Activated T-cell treated with anti-CD3 and anti-CD28 coated beads for 1 hour (primary cell): ENCODE measurements at places on chromosomes 1 and 21.

DNA sequence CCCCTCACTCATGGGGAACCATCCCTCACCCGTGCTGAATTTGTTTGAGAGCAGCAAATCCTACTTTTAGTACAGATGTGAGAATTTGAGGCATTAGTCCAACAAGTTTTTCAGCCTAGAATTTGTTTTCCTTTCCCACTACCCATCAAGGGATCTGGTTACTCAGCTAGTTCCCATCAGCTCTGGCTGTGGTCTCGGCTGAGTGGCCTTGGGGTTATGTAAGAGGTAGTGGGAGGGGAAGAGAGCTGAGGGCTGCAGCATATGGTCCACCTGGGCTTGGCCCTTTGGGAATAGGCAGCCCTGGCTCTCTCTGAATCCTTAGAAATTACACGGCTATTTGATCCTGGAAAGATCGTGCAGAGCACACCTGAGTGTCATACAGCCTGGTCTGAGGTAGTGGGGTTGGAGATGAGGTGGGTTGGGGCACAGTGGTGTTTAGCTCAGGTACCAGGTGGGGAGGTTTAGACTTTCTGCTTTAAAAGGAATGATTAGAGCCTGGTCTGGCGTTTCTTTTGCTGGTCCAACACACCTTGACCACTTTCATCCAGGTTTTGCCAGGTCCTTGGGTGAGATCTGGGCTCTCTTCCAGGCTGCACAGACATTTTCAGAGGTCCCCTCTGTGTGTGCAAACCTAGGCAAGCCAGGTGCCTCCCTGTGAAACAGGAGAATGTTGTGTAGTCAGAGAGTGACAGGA is 4.2 kb downstream of the GSTM4 start:
- no peak for DNase-seq

GRCh38 chr21:32674038-32674437 is 53.8 kb downstream of the SYNJ1 start:
- DNase-seq: no peak

DNA sequence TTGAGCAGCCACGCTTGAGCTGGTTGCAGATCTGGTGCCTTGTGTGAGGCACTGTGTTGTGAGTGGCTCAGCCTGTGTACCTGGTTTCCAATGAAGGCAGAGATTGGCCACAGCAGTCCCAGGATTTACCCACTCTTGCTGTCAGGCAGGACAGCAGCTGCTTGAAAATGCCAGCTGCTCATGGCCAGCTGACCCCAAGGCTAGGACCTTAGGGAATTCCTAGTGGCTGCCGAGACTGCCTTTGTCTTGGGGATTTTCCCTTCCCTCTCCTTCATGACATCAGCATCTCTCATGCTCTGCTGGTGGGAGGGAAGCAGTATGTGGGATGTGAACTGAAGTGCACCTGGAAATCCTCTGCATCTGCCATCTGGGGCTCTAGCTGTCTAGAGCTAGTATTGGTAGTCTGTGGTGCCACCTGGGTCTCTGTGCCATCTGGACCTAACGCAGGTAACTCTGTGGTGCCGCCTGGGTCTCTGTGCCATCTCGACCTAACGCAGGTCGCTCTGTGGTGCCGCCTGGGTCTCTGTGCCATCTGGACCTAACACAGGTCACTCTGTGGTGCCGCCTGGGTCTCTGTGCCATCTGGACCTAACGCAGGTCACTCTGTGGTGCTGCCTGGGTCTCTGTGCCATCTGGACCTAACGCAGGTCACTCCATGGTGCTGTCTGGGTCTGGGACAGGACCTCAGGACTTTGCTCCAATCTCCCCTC is 3.8 kb upstream of the LRRC47 start:
- no peak for DNase-seq

DNA sequence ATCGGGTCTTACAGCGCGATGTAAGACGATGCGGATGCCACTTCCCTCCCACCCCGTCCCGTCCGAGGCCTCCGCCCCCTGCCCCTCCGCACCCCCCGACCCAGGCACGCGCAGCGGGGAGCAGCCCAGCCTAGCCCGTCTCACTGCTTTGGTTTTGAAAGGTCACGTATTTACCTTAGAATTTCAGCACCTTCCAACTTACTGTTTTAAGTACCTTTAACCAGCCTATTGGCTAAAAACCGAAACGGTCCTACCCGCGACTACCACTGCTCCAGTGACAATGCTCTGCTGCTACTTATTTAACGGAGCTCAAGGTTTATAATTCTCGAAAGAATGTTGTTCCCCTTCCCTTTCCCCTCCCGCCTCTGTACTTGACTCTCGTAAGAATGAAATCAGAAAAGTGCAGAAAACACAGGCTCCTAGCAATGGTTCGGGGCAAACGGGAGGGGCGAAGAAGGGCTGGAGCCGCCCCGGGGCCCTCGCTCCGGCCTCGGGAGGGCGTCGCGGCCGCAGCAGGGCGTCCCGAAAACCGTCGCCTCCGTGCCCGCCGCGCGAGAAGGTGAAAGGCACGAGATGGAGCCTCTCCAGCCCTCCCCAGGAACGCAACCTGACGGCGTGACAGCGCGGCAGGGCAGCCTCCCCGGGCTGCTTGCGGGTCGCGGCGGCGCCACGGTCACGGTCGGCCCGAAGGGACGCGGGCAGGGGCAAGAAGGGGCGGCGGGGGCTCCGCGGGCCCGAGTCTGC is 667 bp downstream of the TMEM50B start:
- peak; percentile 25 for DNase-seq

DNA sequence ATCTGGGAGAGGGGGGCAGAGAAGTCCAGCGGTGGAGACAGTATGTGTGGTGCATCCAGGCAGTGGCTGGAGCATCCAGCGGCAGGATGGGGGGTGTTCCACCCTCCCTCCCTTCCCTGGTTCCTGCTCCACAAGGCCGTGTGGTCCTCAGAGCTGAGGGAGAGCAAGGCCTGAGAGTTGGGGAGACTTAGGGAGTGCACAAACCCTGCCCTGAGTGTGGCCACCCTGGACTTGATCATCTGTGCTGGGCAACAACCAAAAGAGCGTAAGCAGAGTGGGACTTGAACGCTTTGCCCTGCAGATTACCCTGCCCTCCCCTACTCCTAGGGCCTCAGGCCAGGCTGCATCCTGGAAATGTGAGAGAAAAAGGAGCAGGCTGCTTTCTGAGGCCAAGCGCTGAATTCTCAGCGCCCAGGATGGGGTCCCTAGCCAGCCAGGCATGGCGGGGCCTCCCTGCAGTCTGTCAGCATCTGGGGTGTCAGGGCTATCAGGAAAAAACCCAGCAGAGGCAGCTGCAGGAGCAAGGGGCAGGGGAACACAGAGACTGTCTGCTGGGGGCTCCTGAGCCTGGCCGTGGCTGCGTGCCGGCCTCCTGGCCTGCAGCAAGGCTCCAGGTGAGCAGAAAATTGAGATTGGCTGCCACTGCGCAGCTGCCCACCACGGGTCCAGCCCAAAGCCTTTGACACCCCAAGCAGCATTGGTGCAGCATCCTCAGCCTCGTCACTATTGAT is 266.2 kb downstream of the NPHP4 start:
- no peak for DNase-seq

DNA sequence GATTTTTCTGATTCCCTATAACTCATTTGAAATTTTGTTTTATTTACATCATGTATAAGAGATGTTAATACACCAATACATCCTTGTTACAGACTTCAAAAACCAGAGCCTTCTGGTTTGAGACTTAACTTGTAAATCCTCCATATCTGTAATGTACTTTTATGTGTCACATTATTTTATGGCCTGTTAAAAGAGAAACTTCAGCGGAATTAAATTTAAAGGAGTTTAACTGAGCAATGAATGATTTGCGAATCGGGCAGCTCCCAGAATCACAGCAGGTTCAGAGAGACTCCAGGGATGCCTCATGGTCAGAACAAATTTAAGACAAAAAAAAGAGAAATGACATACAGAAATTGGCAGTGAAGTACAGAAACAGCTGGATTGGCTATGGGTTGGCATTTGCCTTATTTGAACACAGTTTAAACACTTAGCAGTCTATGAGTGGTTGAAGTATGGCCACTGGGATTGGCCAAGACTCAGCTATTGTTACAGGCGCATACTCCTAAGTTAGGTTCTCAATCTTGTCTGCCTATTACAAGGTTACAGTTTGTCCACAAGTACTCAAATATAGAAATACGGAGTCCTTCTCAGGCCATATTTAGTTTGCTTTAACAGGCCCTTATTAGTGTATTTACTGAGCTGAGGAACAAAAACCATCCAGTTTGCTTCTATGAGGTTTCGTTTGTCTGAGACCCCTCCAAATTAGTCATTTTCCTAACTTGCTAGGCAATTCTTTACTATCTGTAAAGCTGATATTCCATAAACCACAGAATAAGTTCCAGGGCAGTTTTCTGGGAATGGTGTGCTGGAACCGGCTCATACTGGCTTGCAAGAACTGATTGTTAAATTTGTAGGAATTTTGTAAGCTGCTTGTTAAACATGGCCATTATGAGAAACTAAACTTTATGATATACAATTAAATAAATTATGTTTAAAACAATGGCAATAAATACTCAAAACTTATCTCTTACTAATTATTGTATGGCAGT is 56.2 kb upstream of the WDR26 start:
- no peak for DNase-seq

GRCh38 chr1:94672001-94672400 is 130.4 kb upstream of the F3 start:
- DNase-seq: no peak

DNA sequence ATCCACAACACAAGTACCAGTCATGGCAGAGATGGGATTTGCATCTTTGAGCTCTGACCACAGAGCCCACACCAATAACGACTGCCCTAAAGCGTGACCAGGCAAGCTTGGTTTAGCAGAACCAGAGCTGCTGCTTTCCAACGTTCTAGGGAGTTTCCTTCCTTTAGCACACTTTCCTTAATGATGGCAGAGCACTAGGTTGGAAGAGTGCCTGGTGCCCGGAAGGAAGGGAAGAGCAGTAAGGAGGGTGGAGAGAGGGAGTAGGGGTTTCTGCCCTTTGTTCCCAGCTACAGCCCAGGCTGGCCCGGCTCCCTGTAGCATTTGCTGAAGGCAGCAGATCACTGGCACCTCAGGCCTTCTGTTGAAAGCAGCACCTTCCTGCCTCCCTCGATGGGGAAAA is 6.1 kb upstream of the EVA1C start:
- DNase-seq: no peak

- DNase-seq: no peak
Measured at GRCh38 chr21:30329203-30329875, 8.2 kb downstream of the KRTAP27-1 start.

GRCh38 chr1:62107923-62108322 is 86.7 kb upstream of the L1TD1 start:
- DNase-seq: no peak

DNA sequence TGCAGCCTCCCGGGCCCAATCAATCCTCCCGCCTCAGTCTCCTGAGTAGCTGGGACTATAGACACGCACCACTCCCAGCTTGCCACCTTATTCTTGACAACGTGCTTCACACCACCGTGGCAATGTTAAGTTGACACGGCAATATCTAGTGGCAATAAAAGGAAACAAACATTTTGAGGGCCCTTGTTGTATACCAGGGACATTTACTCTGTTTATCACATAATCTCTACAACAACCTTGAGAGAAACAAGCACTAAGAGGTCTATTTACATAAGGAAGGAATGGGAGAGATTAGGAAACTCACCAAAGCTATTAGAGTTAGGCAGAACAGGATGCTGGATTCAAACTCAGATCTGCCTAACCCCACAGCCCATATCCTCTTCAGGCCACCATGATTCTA is 3.1 kb downstream of the KLHDC8A start:
- no peak for DNase-seq

DNA sequence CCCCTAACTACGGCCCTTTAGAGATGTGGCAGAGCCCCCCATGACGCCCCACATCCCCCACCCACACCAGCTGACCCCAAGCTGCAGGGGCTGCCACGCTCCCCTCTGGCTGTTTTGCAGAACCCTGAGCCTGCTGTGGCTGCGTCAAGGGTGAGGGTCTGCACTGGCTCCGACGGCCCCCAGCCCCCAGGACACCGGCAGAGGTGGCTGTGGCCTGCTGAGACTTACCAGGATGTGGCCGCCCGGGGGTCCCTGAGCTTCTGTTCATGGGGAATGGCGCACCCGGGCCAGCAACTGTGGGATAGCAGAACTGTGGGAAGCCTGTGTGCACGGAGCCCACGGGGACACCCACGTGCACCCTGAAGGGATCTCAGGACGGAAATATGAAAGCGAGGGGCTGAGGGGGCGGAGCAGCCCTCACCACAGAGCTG is 12.8 kb upstream of the RNF223 start:
- DNase-seq: no peak

GRCh38 chr1:111501645-111502044 is 1.8 kb downstream of the ADORA3 start:
- DNase-seq: no peak

GRCh38 chr1:116891396-116892079 is 18.2 kb upstream of the PTGFRN start:
- DNase-seq: no peak

GRCh38 chr1:221908573-221908972 is 166.7 kb upstream of the DUSP10 start:
- DNase-seq: no peak

GRCh38 chr21:32185726-32186125 is 93.1 kb downstream of the MIS18A start:
- DNase-seq: no peak
